ENCODE measurements at places on chromosomes 12 and 14. TPM values are rescaled to one million over a fixed set of nuclear protein-coding genes. Genes with fewer than 3 reads are reported as not detected.

GRCh38 chr14:67636361-67636919 is 16.7 kb downstream of the ARG2 start:
- DNase-seq = peak; percentile 31
- H3K4me1 ChIP-seq = peaks cover 35% of the 10 kb centered on the region
- H3K36me3 ChIP-seq = peaks cover 7% of the 10 kb centered on the region
- peak overlapping the region; percentile 79 for H3K27ac ChIP-seq

- H3K27me3 ChIP-seq = no peaks in the 10 kb centered on the region
- no peaks in the 10 kb centered on the region for H3K36me3 ChIP-seq
Observed at GRCh38 chr12:108914121-108914531, 34.2 kb downstream of the DAO start.

DNA sequence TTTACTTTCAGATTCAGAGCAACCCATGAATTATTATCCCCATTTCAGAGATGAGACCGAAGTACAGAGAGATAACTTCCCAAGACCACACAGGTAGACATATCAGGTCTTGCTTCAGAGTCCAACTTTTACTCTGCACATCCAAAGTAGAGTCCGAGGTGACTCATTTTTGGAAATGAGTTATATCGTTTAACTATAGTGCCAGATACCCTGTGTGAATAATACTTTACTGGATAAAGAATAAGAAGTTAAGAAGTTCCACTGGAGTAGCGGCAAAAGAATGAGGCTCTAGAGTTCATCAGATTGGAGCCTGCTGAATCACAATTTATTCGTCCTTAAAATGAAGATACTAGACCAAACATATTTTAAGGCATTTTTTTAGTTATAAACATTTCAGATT is 124.7 kb downstream of the EPS8 start:
- peaks cover 5% of the 10 kb centered on the region for H3K36me3 ChIP-seq
- H3K4me3 ChIP-seq = no peak overlapping the region
- no peaks in the 10 kb centered on the region for H3K4me1 ChIP-seq
- H3K27ac ChIP-seq = no peak overlapping the region

GRCh38 chr12:55931317-55931779 is 386 bp downstream of the DGKA start:
- no peaks in the 10 kb centered on the region for H3K36me3 ChIP-seq
- H3K4me3 ChIP-seq = peak overlapping the region; percentile 66
- peaks cover 20% of the 10 kb centered on the region for H3K4me1 ChIP-seq
- H3K27ac ChIP-seq = peak overlapping the region; percentile 74

GRCh38 chr14:77212097-77212870 is 30.7 kb downstream of the TMEM63C start:
- H3K27ac ChIP-seq = no peak overlapping the region
- no peaks in the 10 kb centered on the region for H3K4me1 ChIP-seq
- H3K4me3 ChIP-seq = no peak overlapping the region
- H3K36me3 ChIP-seq = no peaks in the 10 kb centered on the region

DNA sequence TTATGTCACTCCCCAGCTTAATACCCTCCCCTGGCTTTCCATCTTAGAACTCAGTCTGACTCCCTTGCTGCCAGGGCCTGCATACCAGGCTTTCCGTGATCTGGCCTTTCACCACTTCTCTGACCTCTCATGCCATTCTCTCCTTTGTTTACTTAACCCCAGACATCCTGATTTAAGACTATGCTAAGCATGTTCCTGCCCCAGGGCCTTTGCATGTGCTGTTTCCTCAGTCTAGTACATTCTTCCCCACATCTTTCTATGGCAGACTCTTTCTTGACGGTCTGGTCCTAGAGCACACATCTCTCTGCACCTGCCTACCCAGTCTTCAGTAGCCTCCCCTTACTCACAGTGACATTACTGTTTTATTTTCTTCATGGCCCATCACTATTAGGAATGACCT is 42.2 kb downstream of the PLXNC1 start:
- H3K27ac ChIP-seq = no peak overlapping the region
- DNase-seq = no peak
- no peaks in the 10 kb centered on the region for H3K4me1 ChIP-seq
- no peaks in the 10 kb centered on the region for H3K27me3 ChIP-seq
- H3K36me3 ChIP-seq = no peaks in the 10 kb centered on the region
- no peak overlapping the region for H3K4me3 ChIP-seq

DNA sequence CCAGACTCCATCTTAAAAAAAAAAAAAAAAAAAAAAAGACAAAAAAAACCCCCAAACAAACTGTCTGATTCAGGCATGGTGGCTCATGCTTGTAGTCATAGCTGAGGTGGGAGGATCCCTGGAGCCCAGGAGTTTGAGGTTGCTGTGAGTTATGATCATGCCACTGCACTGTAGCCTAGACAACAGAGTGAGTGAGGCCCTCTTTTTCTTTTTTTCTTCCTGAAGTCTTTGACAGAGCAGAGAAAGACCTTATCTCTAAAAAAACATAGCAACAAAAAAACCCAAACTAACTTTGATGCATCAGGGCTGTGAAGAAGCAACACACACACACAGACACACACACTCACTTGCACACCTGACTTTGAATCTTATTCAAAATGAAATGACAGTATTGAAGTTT is 7.7 kb upstream of the AMN1 start:
- no peaks in the 10 kb centered on the region for H3K36me3 ChIP-seq
- H3K27ac ChIP-seq = no peak overlapping the region
- H3K4me1 ChIP-seq = peaks cover 20% of the 10 kb centered on the region
- no peaks in the 10 kb centered on the region for H3K27me3 ChIP-seq
- no peak overlapping the region for H3K4me3 ChIP-seq
- no peak for DNase-seq

DNA sequence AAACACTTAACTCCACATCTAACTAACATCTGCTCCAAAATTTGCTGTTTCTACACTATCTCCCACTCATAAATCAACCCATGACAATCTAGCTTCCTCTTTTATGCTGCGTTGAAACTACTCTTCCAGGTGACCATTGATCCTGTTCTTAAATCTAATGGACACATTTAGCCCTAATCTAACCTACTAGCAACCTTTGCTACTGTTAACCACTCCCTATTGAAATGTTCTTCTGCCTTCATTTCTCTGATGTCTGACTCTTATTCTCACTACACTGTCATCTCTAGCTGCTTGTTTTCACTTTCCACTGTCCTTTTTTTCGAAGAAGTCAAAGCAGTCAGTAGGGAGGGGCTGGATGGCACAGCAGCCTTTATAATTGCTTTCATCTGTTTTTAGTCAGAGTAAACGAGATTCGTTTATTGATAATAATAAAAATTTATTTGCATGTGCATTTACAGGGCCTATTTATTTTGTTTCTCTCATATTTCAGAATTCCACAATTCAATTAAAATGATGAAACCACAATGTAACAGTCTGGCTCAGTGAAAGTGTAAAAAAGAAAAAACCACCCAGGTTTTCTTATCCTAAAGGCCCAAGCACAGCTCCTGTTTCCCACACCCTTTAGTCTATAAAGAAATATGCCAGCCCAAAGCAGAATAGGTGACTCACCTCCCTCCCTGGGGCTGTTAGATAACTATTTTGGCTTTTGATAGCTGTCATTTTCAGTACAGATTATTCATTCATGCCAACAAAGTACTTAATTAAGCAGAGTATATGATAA is 44.9 kb downstream of the ATP2B1 start:
- no peak for DNase-seq
- H3K4me1 ChIP-seq = peaks cover 33% of the 10 kb centered on the region
- no peak overlapping the region for H3K4me3 ChIP-seq
- H3K27ac ChIP-seq = no peak overlapping the region
- H3K36me3 ChIP-seq = no peaks in the 10 kb centered on the region

GRCh38 chr12:75641031-75641780 is 129.8 kb upstream of the KRR1 start:
- no peak overlapping the region for H3K4me3 ChIP-seq
- DNase-seq = no peak
- H3K27me3 ChIP-seq = no peaks in the 10 kb centered on the region

DNA sequence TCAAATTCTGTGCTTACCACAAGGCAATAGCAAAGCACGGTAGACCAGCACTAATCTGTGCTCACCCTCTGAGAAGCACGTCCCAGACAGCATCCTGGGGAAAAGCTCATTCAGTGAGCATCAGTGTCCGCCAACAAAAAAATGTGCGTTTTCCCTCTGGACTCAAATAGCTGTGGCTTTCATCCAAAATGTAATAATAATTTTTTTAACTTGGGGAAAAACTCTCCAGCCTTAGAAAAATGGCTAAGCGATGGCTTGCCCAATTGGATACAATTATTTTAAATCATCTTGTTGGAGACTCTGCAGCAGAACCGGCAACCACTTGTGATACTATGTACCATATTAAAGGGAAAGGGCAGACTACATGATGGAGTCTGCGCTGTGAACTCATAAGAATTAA is 1.1 kb upstream of the KRT77 start:
- no peak overlapping the region for H3K4me3 ChIP-seq
- no peaks in the 10 kb centered on the region for H3K36me3 ChIP-seq

- H3K36me3 ChIP-seq = no peaks in the 10 kb centered on the region
- H3K4me1 ChIP-seq = no peaks in the 10 kb centered on the region
- DNase-seq = no peak
- H3K4me3 ChIP-seq = no peak overlapping the region
Observed at GRCh38 chr14:80202888-80203562, 8.3 kb downstream of the DIO2 start.

GRCh38 chr14:47490353-47490752 is 185.1 kb downstream of the MDGA2 start:
- H3K4me1 ChIP-seq = no peaks in the 10 kb centered on the region
- no peaks in the 10 kb centered on the region for H3K27me3 ChIP-seq
- H3K27ac ChIP-seq = no peak overlapping the region
- DNase-seq = no peak
- H3K36me3 ChIP-seq = no peaks in the 10 kb centered on the region

- no peak overlapping the region for H3K27ac ChIP-seq
- peaks cover 30% of the 10 kb centered on the region for H3K4me1 ChIP-seq
Observed at GRCh38 chr12:52123487-52124186, 44.1 kb downstream of the SMIM41 start.

GRCh38 chr14:54450535-54450934 is 9.4 kb upstream of the CNIH1 start:
- no peaks in the 10 kb centered on the region for H3K4me1 ChIP-seq
- H3K27ac ChIP-seq = no peak overlapping the region
- H3K4me3 ChIP-seq = no peak overlapping the region
- no peak for DNase-seq
- H3K36me3 ChIP-seq = no peaks in the 10 kb centered on the region

- H3K27me3 ChIP-seq = no peaks in the 10 kb centered on the region
- DNase-seq = no peak
- no peak overlapping the region for H3K27ac ChIP-seq
- H3K36me3 ChIP-seq = no peaks in the 10 kb centered on the region
Observed at GRCh38 chr14:88030079-88030478, 25.1 kb downstream of the GPR65 start.

- H3K36me3 ChIP-seq = no peaks in the 10 kb centered on the region
- H3K27me3 ChIP-seq = no peaks in the 10 kb centered on the region
- H3K4me1 ChIP-seq = no peaks in the 10 kb centered on the region
- H3K4me3 ChIP-seq = no peak overlapping the region
- DNase-seq = no peak
- no peak overlapping the region for H3K27ac ChIP-seq
Observed at GRCh38 chr14:47044841-47045240, 393.3 kb upstream of the RPL10L start.

GRCh38 chr14:95870772-95871171 is 5.9 kb upstream of the TUNAR start:
- H3K4me3 ChIP-seq = no peak overlapping the region
- no peak for DNase-seq
- no peaks in the 10 kb centered on the region for H3K4me1 ChIP-seq
- peaks cover 9% of the 10 kb centered on the region for H3K27me3 ChIP-seq
- H3K36me3 ChIP-seq = no peaks in the 10 kb centered on the region

GRCh38 chr14:100780646-100781355 is 45.1 kb upstream of the MEG3 start:
- no peak overlapping the region for H3K27ac ChIP-seq
- no peak overlapping the region for H3K4me3 ChIP-seq
- no peaks in the 10 kb centered on the region for H3K27me3 ChIP-seq

DNA sequence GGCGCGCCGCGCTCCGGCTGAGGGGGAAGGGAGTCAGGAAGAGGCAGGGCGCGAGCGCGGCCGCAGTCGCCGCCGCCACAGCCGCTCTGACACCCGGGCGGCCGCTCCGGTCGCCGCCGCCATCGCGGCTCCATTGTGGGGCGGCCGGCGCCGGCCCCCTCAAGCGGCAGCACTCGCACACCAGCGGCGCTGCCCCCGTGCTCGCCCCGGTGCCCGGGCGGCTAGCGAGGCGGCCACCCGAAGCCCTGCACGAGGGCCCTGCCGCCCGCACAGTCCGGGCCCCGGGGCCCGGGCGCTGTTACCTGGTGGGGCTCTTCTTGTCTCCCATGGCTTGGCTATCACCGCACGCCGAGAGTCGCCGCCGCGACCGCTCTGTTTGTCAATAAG is 202 bp downstream of the YAF2 start:
- H3K4me1 ChIP-seq = peaks cover 48% of the 10 kb centered on the region
- H3K27ac ChIP-seq = peak overlapping the region; percentile 87
- no peaks in the 10 kb centered on the region for H3K27me3 ChIP-seq
- no peaks in the 10 kb centered on the region for H3K36me3 ChIP-seq
- peak overlapping the region; percentile 73 for H3K4me3 ChIP-seq
- no peak for DNase-seq

- H3K36me3 ChIP-seq = no peaks in the 10 kb centered on the region
- no peaks in the 10 kb centered on the region for H3K27me3 ChIP-seq
- H3K4me1 ChIP-seq = peaks cover 14% of the 10 kb centered on the region
Observed at GRCh38 chr12:102376181-102376747, 104.1 kb downstream of the IGF1 start.

DNA sequence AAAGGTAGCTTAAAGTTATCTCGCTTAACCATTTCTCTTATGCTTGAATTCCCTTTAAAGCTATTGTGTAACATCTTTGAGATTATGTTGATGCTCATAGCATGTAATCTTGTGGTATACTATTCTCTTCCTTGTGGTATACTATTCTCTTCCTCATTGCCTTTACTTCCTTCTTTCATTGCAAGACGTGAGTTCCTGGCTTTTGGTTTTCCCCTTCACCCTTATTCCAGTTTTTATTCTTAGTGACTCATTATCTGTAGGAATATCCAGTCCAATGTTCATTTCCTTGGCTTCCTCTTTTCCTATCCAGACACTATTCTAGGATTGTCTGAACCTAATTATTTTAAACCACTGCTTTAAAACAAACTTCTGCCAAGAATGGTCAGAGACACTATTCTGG is 564.0 kb downstream of the CCER1 start:
- H3K36me3 ChIP-seq = no peaks in the 10 kb centered on the region
- H3K27ac ChIP-seq = no peak overlapping the region
- H3K4me1 ChIP-seq = no peaks in the 10 kb centered on the region
- no peak for DNase-seq
- no peak overlapping the region for H3K4me3 ChIP-seq

TMTC1 gene
- total RNA-seq = 43.1 TPM

PLEKHH1 gene
- 3.4 TPM for total RNA-seq

HOXC12 gene
- total RNA-seq = not detected

SIX1 gene
- 47.7 TPM for total RNA-seq

KRT77 gene
- not detected for total RNA-seq

CFAP54 gene
- not detected for total RNA-seq

IQSEC3 gene
- 0.04 TPM for total RNA-seq

LALBA gene
- not detected for total RNA-seq

NINJ2 gene
- total RNA-seq = 59.5 TPM

PRH2 gene
- not detected for total RNA-seq

C12orf42 gene
- total RNA-seq = not detected

DLK1 gene
- 0.53 TPM for total RNA-seq

TNFRSF1A gene
- 103 TPM for total RNA-seq

ACOT6 gene
- not detected for total RNA-seq

HCAR2 gene
- 0.18 TPM for total RNA-seq

VRTN gene
- not detected for total RNA-seq

KLRF1 gene
- total RNA-seq = not detected

PYGL gene
- total RNA-seq = 4.8 TPM

ADCY6 gene
- total RNA-seq = 11.4 TPM

Data from gastrocnemius medialis (tissue), 4 donors.